ENCODE measurements at places on chromosomes 3 and 15.

GRCh38 chr3:127589600-127590281 is 792 bp downstream of the TPRA1 start:
- DNase-seq = no peak

DNA sequence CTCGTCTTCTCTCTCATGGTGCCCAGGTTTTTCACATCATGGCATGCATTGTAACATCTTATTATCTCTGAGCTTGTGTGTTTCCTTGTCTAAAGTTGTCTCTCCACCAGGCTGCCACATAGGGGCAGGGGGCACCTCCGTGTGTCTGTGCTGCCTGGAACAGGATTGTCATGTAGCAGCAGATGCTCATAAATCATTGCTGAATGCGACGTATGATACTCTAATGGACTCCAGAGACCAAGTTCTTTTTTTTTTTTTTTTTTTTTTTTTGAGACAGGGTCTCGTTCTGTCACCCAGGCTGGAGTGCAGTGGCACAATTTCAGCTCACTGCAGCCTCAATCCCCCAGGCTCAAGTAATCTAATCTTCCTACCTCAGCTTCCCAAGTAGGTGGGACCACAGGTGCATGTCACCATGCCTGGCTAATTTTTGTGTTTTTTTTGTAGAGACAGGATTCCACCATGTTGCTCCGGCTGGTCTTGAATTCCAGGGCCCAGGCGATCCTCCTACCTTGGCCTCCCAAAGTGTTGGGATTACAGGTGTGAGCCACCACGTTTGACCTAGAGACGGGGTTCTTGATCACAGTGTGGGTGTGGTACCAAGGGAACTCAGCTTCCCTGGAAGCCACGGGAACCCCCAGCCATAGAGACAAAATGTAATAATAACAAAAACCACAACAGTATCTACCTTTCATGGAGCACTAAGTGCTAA is 4.7 kb upstream of the DNASE1L3 start:
- DNase-seq = no peak

GRCh38 chr3:172877011-172877410 is 126.5 kb downstream of the ECT2 start:
- no peak for DNase-seq

DNA sequence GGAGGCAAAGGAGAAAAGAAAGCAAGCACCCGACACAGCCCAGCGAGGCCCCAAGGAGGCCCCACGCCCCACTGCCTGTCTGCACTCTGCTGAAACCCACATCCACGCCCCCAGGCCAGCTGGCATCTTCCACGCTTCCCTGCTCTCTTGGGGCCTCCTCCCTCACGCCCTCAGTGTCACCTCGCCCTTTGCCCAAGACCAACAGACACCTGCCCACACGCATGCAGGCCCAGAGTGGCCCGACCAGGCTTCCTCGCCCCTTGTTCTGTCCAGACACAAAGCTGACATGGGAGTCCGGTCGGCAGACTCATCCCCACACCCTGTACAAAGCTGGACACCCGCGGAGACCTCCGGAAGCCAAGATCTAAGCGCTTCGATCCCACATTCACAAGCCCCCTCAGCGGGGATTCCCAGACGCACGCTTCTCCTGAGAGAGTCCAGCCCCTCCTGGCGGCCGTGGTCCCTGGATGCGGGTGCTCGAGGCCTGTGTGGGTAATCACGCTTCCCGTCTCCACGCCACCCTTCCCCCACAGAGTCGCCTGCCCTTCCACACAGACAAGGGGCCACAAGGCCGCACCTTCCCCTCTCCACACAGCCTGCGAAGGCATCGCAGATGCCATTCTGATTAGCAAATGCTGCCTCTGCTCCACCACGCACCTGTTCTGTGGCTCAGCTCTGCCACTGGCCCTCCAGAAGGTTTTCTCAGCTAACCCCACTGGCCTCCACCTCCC is 176.6 kb downstream of the XXYLT1 start:
- DNase-seq = no peak

- no peak for DNase-seq
These were observed 262.7 kb upstream of the GADL1 start for GRCh38 chr3:31157047-31157694.

- DNase-seq = no peak
These were observed 160.9 kb downstream of the EDEM1 start for GRCh38 chr3:5348229-5348902.

- DNase-seq = no peak
These were observed 438.6 kb downstream of the WDR72 start for GRCh38 chr15:53320816-53321215.

DNA sequence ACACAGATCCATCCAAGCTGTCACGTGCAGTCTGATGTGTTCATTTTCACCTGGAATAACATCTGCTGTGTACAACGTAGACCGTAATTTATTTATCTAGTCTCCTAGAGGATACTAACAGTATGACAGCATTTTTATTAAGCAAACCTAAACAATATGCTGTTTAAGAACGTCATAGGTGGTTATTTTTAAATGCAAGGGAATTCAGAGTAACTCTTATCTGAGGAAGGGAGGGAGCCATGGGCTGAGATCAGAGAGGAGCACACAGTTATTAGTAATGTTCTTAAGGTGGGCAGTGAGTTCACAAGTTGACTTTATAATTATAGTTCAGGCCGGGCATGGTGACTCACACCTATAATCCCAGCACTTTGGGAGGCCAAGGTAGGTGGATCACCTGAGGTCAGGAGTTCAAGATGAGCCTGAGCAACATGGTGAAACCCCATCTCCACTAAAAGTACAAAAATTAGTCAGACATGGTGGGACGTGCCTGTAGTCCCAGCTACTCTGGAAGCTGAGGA is 193.6 kb downstream of the UACA start:
- no peak for DNase-seq

GRCh38 chr15:49135911-49136310 is 19.5 kb downstream of the COPS2 start:
- no peak for DNase-seq

- DNase-seq = no peak
These were observed 87.8 kb downstream of the NECTIN3 start for GRCh38 chr3:111159391-111159790.

- no peak for DNase-seq
These were observed 1100.3 kb downstream of the TBL1XR1 start for GRCh38 chr3:176097027-176097426.
